ENCODE measurements at places on chromosomes 6 and 20.

DNA sequence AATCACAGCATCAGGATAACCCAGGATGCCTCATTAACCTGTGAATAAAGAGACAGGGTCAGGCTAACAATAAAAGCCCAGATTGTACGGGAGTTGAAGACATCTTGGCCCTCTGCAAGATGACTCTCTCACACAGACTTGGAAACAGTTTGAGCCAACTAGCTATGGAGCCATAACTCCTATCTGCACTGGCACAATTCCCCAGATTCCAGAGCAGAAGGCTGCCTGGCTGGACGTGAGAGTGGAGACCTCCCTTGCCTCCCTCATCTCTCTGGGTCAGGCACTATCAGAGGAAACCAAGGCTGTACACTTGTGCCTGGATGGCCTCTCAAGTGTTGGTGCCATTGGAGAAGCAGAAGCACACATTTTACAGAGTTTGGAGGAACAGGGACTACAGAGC is 312.6 kb downstream of the THBS2 start:
- no peak for DNase-seq

GRCh38 chr20:59813948-59814839 is 119.2 kb downstream of the SYCP2 start:
- no peak for DNase-seq

DNA sequence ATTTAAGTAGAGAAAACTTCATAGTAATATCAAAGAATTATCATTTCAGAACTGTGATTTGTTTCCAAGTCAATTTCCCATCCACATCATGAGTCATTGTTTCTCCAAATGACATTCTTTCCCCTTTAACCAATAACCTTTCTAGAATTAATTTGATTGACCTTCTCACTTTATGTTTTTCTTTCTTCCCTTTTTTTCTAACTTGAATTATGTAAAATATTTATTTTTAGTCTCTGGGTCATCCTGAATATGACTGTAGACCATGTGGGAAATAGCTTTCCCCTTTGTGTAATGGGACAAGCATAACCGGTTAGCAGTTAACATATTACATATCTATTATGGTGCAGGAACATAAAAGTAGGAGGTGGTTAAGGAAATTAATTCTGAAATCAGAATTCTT is 291.1 kb downstream of the GJA1 start:
- DNase-seq: no peak

DNA sequence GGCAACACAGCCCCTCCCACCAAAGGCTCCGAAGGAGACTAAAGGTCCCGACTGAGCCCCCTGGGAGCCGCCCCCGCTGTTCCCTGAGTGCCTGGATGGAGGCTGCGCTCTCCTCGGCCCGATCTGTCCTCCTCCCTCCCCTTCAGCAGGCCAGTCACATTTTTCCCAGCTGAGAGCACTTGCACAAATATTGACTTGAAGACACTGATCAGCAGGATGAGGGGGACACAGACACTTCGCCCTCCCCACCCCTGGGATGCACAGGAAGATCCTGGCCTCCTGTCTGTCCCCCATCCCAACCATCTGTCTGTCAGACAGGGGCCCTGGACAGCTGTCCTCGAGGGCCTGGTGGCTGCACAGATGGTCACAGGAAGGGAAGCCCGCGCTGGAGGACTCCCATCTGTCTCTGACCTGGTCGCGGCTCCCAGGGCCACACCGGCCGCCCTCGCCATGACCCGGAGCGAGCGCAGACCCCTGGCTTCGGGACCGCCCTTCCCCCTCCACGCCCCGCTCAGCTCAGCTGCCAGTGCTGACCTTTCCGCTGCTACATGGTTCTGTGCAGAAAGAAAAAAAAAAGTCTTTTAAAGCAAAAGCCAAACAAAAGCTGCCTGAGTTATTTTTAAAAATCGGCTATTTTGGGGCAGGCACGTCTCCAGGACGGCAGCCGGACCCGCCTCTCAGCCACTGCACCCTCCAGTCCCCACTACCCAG is 11.1 kb downstream of the LAMA5 start:
- DNase-seq: no peak

DNA sequence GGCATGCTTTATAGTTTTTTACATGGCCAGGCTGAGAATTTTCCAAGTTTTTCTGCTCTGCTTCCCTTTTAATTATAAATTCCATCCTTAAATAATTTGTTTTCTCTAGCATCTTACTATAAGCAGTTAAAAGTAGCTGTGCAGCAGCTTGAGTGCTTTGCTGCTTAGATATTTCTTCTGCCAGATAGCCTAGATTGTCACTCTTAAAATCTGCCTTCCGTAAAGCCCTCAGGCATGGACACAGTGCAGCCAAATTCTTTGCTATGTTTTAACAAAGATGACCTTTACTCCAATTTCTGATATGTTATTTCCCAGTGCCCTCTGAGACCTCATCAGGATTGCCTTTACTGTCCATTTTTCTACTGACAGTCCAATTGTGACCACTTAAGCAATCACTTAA is 92.6 kb upstream of the SGK1 start:
- DNase-seq: no peak

- DNase-seq: no peak
Observed at GRCh38 chr20:57594092-57594951, 25.9 kb downstream of the ZBP1 start.

GRCh38 chr6:106411643-106412200 is 51.2 kb downstream of the CRYBG1 start:
- no peak for DNase-seq

DNA sequence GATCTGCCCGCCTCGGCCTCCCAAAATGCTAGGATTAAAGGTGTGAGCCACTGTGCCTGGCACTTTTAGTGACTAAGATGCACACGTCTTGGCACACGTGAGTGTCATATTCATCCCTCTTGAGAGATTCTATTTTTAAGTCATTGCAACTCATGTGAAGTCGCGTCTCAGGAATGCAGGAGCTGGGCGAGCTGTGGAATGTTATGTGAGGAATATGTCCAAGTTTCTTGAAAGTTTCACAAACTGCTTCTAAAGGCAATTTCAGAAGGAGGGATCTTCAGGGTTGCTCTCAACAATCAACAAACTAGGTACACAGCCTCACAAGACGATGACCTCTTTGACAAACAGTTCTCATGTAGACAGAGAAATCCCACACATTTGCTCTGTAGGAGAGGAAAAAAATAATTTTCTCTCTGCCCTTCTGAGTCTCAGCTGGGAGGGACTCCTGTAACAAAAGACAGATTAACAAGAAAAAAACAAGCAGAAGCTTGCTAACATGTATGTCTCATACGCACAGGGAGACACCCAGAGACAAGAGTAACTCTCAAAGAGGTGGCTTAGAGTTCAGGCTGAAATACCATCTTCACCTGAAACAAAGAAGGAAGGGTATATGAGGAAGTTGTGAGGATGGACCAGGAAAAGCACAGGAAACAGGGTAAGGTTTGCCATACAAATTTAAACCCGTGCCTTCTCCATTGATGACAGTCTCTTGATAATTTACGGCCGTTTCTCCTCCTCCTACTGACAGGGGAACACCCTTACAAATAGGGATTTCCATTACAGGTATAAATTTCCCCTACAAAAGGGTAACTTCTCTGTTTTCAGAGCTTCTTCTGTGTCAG is 45.3 kb upstream of the FAM50B start:
- DNase-seq: no peak

- no peak for DNase-seq
Observed at GRCh38 chr6:121698617-121699016, 263.2 kb downstream of the GJA1 start.

GRCh38 chr20:14126856-14127255 is 131.5 kb downstream of the MACROD2 start:
- DNase-seq: no peak

DNA sequence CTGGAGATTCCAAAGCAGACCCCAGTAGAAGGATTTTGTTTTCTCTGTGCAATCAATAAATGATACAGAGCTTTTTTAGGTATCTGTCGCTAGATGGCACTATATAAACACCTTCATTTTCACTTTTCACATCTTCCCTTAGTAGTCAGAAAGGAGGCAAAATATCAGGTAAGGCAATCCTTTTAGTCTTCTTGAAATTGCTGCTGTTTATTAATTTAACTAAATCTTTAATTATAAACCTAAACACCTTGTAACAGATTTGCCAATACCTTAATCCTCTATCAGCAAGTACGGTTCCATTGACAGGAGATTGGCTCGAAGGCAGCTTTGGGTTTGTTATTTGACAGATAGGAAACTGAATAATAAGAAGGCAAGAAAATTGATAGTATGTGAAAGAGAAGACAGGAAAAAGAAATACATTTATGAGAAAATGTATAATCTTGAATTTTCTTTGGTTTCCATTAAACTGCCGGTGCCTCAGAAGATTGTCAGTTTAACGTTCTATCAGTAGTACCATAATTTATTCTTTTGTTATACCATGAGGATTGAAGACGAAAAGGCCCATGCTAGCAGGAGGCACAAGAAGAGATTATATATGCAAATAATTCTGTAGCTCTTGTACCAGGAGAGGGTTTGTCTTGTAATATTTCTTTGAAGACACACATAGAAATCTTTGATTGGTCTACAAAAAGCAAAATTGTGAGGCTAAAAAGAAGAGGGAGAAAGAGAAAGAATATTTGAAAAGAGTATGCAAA is 23.5 kb upstream of the IBTK start:
- no peak for DNase-seq

DNA sequence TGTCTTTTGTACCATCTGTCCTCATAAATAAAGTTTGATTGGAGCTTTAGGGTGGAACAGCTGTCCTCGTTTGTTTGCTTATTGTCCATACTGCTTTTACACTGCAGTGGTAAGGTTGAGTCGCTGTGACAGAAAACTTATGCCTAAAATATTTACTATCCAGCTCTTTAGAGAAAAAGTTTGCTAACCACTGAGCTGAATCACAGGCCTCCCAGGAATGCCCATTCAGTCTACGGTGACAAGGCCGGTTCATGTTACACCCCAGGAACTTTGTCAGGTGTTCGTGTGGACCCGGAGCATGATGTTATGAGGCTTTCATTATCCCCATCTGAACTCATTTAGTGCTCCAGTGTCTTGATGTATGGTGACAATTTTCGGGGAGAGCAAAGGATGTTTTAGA is 401.1 kb downstream of the SAMD5 start:
- DNase-seq: no peak

GRCh38 chr6:18171871-18172270 is 16.6 kb downstream of the KDM1B start:
- no peak for DNase-seq

Data from KG1 (cell line).